ENCODE measurements at places on chromosomes 4 and X.

DNA sequence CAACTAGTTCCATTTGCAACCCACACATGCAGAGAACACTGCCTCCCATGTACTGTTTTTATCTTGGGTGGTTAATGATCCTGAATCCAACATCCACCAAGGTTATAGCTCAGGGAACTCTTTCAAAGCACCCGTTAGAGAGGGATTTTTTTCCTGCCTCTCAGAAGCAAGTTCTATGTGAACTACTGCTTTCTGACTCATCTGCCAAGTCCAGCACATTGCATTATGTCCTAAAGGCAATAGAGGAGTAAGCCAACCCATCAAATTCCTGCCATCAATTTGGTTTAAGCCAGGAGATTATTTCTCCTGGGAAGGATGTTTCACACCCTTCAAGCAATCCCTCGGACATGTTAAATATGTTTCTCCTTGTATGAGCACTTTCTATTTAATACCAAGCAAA lies 334.5 kb downstream of the GASK1B start:
- DNase-seq, result no peak

DNA sequence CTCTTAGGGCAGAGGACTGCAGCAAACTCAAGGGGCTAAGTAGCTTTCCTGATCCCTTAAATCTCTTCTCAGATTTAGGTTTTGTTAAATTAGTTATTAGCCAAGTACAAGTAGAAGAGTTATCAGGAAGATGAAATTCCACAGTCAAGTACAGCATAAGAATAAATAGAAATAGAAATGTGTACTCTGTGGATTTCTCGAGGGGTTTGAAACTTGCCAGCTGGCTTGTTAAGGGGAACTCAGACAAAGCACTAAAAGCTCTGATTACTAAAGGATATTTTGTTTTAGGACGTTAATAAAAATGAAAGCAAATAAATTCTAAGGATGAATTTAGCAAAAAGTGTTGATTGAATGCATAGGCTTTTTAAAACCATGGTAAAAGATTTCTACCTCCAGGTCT lies 654.6 kb downstream of the RAPGEF2 start:
- no peak for DNase-seq

DNA sequence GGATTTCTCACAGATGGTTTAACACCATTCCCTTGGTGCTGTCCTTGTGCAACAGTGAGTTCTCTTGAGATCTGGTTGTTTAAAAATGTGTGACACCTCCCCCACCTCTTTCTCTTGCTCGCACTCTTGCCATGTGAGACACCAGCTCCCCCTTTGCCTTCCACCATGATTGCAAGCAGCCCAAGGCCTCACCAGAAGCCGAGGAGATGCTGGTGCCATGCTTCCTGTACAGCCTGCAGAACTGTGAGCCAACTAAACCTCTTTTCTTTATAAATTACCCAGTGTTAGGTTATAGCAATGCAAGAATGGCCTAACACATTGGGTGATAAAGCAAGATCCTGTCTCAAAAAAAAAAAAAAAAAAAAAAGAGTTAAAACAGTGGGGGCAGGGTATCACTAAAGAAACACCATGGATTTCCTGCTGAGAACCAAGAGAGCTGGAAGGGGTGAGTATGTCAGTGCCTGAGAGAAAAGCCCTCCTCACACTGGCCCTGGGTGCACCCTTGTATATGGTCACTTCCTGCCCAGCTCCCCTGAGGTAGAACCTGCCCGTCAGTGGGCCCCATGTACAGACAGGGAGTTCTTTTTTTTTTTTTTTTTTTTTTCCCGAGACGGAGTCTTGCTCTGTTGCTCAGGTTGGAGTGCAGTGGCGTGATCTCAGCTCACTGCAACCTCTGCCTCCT lies 46.4 kb downstream of the APOO start:
- no peak for DNase-seq

- DNase-seq, result no peak
Observed at GRCh38 chrX:373641-374471, 12.9 kb downstream of the PPP2R3B start.

DNA sequence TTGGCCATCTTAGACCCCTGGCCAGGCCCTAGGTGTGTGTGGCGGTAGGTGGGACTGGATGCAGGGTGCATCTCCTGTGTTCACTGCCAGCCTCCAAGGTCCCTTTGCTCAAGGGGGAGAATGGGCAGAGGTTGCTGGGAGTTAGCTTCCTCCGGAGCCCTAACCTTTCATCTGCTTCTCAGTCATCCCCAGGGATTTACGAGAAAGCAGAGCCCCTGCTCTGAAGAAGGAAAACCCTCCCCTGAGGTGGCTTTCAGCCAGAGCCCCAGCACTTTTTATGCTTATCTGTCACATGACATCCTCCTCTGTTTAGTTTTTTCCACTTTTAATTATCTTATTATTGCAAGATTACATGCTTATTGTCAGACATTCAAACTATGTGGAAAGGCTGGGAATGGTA lies 44.9 kb upstream of the DDX3X start:
- no peak for DNase-seq

DNA sequence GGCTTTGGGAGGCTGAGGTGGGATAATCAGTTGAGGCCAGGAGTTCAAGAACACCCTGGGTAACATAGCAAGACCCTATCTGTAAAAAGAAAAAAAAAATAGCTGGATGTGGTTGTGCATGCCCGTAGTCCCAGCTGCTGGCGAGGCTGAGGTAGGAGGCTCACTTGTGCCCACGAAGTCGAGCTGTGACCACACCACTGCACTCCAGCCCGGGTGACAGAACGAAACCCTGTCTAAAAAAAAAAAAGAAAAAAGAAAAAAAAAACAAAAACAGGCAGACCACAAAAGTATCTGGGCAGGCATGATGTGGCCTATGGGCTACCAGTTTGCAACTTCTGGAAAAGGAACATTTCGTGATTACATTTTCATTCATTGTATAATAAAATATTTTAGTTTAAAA lies 38.1 kb upstream of the RASGEF1B start:
- DNase-seq, result no peak

DNA sequence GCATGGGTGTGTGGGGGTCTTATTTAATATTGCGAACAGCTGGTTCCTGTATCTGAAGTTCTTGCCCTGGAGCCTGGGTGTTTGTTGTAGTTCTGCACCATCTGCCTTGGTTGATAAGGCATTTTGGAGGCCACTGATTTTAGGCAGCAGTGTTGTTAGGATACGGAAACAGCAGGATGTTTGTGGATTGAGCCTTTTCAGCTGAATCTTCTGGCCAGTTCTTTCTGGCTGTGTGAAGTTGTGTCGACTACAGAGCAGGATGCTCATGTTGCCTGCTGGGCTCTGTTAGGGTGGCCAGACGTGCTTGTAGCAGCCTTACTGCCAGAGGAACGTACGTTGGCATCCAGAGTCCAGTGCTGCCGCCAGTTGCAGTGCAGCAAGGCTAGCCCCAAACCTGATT lies 134.2 kb downstream of the PTTG2 start:
- DNase-seq, result no peak

GRCh38 chrX:47664737-47665136 lies 5.8 kb upstream of the UXT start:
- no peak for DNase-seq
